ENCODE measurements at places on chromosomes 3 and 15.
A peak's percentile ranks its signal among the peaks of the same experiment; 100 is the strongest.

GRCh38 chr3:147411238-147411814, 2.2 kb downstream of the ZIC1 start:
- DNase-seq: no peak

DNA sequence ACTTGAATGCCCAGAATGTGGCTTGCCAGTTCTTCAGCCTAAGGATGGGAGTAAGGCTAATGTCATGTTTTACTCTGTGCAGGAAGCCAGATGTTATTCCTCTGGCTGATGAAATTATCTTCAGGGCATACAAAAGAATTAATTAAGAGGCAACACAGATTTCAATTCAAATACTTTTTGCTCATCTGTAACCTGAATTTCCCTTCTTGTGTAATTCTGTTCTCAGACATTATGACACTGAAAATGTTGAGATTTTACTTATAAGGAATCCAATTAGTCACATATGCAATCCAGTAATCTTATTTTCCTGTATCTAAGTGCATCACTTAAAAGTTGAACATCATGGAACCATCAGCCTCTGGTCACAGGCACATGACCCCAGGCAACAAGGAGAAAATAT, 136.5 kb downstream of the CPNE4 start:
- no peak for DNase-seq

GRCh38 chr3:177451864-177452830, 254.9 kb upstream of the TBL1XR1 start:
- no peak for DNase-seq

DNA sequence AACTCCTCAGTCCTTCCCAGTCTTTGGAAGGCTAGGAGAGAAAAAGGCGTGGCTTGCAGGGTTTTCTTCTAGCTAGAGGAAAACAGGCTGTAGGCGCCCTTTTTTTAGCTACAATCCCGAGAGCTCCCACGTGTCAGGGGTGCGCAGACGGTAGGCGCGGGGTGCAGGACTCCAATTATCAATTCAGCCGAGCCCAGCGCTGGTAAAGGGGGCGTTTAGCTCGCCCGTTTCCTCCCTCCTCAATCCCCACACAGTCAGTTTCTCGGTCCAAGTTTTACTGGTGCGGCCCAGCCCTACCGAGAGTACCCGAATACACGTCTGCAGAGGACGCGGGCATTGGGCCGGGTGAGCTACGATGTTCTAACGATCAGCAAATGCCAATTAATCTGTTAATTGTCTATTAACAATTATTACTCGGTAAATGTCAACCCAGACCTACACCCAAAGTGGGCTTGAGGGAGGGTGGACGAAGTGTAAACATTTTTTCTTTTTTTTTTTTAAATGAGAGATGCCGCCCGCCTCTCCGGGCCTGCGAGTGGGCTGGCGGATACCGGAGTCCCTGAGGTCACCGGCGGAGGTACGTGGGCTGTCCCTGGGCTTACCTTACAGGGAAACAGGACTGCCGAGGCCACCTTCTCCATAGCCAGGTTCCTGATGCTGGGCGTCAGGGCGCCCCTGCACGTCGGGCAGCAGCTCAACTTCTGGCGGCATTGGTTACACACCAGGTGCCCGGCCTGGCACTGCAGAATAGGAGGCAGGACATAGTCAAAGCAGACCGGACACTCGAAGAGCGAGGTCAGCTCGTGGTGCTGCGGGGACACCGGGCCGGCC, 923 bp downstream of the SIAH2 start:
- peak; percentile 3 for DNase-seq

- DNase-seq: no peak
These were observed 36.1 kb upstream of the MYO5C start for GRCh38 chr15:52331490-52332240.
